Glutamatergic neuron (in vitro differentiated cells): ENCODE measurements at places on chromosomes 3 and 15. TPM values are rescaled to one million over a fixed set of nuclear protein-coding genes. Genes with fewer than 3 reads are reported as not detected.

Gene SENP8
- 6.3 TPM for total RNA-seq

Gene IQCB1
- 8.5 TPM for total RNA-seq

- no peak for DNase-seq
Measured at GRCh38 chr3:24936574-24936973, 441.9 kb upstream of the THRB start.

GRCh38 chr15:37015451-37015850 is 84.9 kb downstream of the MEIS2 start:
- DNase-seq: no peak

DNA sequence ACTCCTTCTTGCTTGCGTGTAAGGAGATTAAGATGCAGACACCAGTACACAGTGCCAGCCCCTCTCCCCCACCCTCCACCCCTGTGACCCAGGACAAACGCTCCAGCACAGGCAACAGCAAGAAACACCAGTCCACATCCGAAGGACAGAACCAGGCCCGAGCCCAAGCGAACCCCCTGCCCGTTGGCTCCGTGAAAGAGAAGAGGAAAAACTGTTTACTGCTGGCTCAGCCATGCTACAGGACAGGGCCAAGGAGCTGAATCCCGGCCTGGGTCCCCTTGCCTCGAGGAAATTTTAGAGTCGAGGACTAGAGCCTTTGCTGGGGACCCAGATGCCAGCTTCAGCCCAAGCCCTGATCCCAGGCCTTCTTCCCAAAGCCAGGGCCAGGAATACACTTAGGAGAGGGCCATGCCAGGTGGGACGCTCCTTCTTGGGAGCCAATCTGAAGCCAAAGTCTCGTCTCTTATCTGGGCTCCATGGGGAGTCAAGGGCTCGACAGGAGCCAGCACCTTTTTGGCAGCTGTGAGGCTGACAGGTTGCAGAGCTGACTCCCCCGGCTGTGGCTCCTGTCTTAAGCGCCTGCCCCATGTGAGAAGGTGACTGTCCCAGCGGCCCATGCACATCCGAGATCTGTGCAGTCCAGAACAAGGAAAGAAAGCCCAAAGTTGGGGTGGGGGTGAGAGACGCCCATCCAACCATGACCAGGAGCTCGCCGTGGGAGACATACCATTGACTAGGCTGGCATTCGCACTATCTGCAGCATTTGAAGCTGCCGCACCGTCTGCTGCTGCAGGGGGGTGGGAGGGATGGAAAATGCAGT is 63.8 kb upstream of the SEC13 start:
- no peak for DNase-seq

DNA sequence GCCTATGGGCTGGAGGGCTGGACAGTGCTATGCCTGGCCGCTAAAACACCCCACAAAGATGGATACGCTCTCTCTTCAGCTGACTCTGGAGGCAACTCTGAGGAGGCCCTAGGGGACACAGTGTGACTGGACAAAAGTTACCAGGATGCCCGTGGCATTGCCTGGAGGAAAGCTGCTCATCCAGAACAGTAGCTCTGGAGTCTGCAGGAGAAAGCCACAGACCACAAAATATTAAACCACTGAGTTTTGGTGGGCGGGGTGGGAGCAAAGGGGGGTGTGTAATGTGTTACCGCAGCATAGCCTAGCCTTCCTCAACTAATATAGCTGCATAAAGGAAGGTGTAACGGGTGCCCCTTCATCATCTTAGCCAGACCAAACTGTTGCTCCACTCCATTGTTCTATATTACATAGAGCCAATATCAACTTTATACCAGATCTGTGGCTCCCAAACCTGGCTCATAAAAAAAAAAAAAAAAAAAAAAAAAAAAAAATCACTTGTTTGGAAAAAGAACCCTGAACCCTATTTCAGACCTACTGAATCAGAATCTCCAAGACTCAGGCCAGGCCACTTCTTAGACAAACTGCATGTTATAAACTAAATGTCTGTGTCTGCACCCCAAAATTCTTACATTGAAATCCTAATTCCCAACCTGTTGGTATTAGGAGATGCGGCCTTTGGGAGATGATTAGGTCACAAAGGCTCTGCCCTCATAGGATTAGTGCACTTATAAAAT is 132.6 kb downstream of the TNIK start:
- DNase-seq: no peak

- DNase-seq: no peak
Measured at GRCh38 chr15:38454696-38455090, 766 bp downstream of the FAM98B start.

DNA sequence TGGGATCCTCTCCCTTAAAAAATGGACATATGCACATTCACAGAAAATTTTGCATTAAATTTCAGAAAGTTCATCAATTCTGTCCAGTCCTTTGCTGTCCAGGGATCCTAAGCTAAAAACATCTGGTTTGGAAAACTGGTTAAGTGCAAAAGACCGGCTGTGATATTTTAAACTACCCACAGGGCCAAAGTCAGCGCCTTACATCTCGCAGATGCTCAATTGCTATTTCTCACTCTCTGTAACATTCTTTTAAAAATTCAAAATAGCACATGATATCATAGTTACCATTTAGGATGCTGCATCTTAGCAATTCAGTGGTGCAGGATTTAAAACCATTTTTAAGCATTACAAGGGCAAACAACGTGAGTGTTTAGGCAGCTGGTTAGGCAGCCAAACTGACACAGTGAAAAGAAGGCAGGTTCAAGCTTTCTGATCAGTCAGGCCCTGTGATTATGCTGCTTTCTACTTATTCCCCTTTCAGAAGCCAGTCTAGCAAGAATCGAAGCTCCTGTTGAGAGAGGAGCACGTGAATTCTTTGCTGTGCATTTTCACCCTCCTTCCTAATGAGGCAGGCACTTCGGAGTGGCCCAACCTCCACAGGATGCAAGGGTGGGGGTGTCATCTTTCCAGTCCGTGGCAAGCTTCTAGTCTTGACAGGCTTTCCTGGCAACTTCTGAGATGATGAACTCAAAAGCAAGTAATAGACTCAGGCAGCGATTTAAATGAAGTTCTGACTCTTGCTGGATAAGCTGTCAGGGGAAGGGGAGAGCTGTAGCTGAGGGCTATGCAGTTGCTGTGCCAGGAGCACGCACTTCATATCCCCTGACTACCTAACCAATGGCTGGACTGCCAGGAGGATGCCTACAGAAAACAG is 8.8 kb downstream of the PRICKLE2 start:
- DNase-seq: no peak

Gene TMCO5A
- total RNA-seq: not detected

Gene TP53BP1
- 142 TPM for total RNA-seq

DNA sequence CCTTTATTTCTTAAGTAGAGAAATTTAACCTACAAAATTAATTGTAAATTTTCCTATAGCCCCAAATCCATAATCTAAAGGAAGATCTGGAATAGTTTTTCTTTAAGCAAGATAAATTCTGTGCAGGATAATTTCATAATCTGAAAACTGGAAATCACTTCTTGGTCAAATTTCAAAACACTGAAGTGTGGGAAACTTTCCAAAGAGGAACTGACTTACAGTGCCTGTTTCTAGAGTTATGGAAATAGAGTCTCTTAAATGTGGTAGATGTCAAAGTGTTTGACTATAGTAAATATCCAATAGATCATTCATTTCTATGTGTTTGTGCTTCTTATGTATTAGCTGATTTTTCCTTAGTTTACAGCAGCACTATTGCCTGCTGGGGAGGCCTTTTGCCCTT is 1.6 kb upstream of the P2RY13 start:
- no peak for DNase-seq

Gene ISG20
- total RNA-seq: 1.1 TPM

Gene MYO5C
- total RNA-seq: 0.66 TPM

GRCh38 chr3:52532838-52533622 is 627 bp downstream of the NT5DC2 start:
- peak; percentile 53 for DNase-seq

- DNase-seq: no peak
Measured at GRCh38 chr3:128933213-128933921, 53.9 kb downstream of the ACAD9 start.

Gene KCNMB3
- total RNA-seq: 2.5 TPM

Gene AQP9
- not detected for total RNA-seq

DNA sequence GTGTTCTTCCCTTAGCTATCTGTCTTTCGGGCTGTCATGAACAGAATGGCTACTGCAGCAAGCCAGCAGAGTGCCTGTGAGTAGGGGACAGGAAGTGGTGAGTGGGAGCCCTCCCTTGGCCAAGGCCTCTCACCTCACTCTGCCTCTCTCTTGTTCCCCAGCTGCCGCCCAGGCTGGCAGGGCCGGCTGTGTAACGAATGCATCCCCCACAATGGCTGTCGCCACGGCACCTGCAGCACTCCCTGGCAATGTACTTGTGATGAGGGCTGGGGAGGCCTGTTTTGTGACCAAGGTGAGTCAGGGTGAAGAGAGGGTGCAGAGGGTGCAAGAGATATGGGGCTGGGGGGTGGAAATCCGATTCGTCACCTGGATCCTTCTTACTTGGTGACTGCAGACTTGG is 3.0 kb downstream of the DLL4 start:
- no peak for DNase-seq

Gene CEMIP
- total RNA-seq: 0.25 TPM

Gene CASR
- total RNA-seq: not detected

DNA sequence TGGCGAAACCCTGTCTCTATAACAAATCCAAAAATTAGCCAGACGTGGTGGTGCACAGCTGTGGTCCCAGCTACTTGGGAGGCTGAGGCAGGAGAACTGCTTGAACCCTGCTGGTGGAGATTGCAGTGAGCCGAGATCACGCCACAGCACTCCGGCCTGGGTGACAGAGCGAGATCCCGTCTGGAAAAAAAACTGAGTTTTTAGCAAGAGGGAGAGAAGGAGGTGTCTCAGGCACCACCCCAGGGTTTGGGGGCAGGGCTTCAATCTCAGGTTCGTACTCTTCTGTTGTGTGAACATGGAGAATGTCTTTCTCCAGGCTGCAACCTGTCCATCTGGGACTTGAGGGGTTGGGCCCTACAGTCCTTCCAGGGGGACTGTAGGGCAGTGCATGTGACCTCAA is 2.7 kb downstream of the CHRNA3 start:
- DNase-seq: no peak

DNA sequence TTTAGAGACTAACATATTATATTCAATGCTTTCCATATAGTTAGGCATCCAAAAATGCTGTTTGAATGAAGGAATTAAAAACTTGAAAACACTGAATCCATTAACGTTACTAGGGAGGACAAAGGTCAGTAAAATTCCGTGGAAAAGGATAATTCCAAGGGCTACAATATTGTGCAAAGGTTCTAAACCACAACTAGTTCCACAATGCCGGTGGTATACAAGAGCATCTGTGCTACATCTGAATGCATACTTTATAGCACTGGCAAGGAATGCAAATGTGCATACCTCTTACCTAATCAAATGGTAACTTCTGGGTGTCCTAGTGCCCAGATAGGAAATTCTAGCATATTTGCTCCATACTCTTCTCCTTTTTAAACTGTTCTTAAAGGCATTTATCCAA is 2.2 kb downstream of the ICE2 start:
- no peak for DNase-seq

Gene HIGD2B
- not detected for total RNA-seq

GRCh38 chr15:39269352-39269751 is 311.5 kb upstream of the THBS1 start:
- DNase-seq: no peak

- no peak for DNase-seq
Measured at GRCh38 chr3:109073116-109073515, 44.8 kb downstream of the MORC1 start.

- DNase-seq: no peak
Measured at GRCh38 chr15:67062369-67062985, 2.9 kb upstream of the SMAD3 start.

DNA sequence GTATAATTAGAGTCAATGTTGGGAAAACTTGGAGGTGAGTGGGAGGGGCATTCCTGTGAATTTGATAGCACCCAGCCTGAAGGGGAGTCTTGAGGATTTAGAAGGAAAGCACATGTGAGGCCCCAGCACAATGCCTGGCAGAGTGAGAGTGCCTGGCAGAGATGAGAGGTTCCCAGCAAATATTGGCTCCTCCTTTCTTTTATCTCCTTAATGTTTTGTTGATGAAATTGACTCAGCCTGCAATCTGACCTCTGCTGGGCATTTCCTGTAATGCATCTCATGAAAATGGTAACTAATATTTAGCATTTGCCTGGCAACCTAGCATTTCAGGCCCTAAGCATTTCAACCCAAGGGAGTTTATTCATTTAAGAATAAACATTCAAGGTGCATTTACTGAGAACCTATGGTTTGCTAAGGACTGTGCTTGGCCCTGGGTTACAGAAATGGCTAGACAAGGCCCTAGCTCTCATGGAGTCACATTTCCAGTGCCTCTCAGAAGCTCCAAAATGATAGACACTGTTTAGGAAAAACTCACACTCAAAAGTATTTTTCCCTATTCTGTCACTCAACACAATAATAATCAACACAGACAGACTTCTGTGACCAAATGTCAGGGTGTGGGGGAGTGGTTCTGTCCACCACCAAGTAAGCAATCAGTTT is 19.0 kb downstream of the PDHB start:
- no peak for DNase-seq

GRCh38 chr3:12400616-12401194 is 83.6 kb upstream of the TSEN2 start:
- DNase-seq: no peak

Gene RTP3
- total RNA-seq: not detected

GRCh38 chr3:107077391-107077790 is 299.8 kb upstream of the CCDC54 start:
- DNase-seq: no peak

Gene BLM
- total RNA-seq: 5.4 TPM

- DNase-seq: no peak
Measured at GRCh38 chr15:41599061-41599460, 40.0 kb downstream of the TYRO3 start.

Gene CCDC54
- not detected for total RNA-seq

GRCh38 chr3:186625600-186626042 is 12.8 kb downstream of the AHSG start:
- DNase-seq: no peak

Gene MESP1
- 1.1 TPM for total RNA-seq
